Left colon (tissue), 2 donors: ENCODE measurements at places on chromosomes 1 and 21.

DNA sequence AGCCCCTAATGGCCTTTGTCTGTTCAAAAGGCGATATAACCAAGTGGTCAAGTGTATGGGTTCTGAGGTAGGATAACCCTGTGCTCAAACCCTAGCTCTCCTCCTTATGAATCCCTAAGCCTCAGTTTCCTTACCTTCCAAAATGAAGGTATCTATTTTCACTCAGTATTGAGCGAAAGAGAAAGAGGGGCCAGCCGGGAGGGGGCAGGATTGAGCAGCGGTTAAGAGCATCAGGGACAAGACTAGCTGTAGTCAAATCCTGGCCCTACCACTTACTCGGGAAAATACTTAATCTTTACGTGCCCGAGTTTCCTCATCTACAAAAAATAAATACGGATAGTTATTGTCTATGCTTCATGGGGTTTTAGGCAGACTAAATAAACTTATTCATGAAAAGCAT is 25.7 kb downstream of the LY9 start:
- DNase-seq, result no peak

DNA sequence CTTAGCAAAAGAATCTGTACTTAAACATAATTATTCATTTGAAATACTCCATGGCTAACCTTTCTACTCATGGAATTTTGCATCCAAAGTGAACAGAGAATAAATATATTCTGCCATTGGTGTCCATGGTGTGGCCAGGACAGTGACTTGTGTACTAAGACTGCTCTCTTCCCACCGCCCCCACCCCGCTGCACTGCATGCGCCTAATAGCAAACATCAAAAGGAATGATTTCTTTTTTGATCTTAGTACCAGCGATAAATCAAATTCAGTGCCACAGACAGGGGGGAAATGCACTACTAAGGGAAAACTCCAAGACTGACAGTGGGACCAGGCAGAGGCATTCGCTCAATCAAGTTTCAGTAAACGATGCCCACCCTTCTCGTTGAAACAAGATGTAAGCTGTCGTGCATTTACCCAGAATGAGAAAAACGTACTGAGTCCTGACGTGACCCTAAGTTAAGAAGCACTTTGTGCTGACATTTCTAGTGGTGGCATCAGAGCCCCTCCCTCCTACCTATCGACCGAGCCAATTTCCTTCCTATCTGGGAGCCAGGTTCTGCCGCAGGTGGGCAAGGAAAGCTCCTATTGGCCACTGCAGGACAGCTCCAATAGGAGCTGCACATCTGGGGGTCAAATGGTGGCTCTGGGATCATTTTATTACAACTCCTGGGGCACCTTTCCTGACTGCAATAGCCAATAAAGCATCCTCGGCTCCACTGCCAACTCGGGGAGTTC is 12.5 kb downstream of the ESRRG start:
- no peak for DNase-seq

DNA sequence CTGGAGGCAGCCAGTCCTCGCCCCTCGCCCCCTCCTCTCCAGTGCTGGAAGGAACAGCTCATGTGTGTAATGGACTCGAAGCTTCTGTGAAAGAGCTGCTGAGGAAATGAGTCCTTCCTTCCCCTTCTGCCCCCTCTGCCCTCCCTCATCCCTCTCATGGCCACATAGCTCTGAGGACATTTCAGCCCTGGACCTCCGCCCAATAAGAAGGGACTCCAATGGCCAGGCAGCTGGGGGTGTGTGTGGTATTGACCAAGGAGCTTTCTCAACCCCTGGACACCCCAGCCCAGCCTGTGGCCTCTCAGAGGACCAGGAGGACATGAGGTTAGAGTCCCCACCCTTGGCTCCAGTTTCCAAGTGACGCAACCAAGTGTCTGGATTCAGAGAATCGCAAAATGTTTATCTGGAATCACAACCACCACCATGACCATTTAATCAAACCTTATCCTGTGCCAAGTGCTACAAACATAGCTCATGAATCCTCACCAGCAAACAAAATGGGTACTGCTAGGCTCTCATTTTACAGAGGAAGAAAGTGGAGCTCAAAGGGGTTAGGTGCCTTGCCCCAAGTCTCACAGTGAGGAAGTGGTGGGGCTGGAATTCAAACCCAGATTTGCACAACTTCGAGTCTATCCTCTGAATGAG is 47.8 kb upstream of the ECE1 start:
- DNase-seq, result peak; percentile 63

DNA sequence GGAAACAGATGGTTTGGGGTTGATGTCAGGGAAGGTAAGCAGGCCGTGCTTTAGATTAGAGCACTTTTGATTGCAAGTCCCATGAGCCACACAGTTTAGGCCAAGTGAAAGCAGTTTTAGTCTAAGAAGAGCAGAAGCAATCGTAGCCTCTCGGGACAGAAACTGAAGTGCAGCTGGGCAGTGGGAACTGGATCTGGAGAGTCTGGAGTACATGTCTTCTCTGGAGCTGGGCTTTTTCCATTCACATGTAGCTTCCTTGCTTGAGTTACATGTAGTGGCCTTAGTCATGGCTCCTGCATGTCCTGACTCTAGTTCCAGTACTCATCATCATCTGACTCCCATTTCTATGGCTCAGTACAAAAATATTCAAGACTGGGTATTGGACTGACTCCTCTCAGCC is 16.7 kb downstream of the CAMTA1 start:
- no peak for DNase-seq

DNA sequence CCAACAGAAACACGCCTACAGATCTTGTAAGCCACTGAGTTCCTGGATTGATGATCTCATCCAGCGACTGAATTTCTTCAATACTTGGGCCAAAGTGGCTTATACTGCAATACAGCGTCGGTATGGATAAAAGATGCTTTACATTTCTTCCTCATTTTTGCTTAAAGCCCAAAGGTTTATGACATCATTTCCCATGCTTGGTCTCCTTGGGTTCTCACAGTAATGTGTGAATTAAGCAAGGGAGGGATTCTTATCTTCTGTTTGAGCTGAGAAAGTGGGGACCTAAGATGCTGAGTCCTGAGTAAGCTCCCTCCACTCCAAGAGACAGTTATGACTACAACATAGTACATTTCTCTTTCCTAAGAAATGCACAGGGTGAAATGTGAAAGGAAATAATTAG is 39.5 kb downstream of the LBR start:
- no peak for DNase-seq

DNA sequence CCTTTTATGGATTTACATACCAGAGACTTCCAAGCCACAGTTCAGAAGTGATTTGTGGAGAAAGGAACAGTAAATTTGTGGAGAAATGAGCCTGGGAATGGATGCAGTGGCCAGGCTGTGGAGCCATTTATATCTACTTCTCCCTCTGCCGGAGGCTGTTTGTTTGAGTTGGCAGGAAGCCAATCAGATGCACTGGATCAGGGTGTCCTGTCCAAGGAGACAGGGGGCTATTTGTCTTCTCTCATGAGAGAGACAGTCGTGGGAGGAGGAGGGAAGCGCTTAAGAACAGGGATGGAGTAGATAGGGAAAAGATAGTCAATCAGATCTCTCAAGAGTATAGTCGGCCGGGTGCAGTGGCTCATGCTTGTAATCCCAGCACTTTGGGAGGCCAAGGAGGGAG is 2.8 kb upstream of the HAPLN2 start:
- peak; percentile 53 for DNase-seq

DNA sequence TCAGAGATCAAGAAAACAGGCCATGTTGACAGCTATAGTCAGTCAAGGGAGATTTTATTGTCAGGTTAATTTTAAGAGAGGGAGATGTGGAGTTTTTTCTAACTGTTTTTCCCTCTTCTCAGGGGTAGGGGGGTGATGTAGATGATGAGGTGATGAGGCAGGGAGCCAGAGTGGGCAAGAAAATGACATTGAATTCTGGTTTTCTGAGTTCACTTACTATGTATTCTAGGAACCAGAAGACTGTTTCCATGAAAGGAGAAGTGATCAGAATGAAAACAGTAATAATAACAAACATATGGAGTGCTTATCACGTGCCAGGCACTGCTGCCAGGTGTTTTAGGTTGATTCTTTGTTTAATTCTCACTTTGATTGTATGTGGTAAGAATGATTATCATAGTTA is 40.2 kb downstream of the CASQ2 start:
- DNase-seq, result no peak

GRCh38 chr1:14485285-14485684 is 113.2 kb upstream of the KAZN start:
- DNase-seq, result no peak

GRCh38 chr1:18954270-18955071 is 2.0 kb downstream of the IFFO2 start:
- no peak for DNase-seq

- DNase-seq, result no peak
Observed at GRCh38 chr1:204321665-204322064, 38.1 kb downstream of the PLEKHA6 start.

DNA sequence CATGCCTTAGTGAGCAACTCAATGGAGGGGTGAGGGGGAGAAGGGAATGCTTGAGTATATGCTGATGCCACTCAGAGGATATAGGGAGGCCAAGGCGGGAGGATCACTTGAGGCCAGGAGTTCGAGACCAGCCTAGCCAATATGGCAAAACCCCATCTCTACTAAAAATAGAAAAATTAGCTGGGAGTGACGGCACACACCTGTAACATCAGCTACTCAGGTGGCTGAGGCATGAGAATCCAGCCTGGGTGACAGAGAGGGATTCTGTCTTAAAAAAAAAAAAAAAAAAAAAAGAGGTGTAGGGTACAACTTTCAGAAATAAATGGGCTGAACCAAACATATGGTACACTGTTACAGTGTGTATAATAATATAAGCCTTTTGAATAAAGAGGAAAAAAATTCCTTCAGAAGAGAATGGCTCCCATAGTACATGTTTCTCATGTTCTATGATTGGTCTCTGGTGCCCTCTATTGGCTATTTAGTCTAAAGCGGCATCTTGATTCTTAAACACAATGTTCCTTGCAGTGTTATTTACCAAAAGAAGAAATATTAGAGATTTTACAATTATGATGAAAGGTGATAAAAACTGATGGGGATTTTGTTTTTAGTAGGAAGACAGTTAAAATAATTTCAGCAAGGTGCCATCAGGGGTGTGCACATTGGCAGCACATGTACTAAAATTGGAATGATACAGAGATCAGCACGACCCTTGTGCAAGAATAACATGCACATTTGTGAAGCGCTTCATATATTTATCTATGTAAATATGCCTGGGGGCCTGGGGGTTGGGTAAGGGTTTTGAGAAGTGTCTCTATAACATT is 109.8 kb downstream of the PATJ start:
- DNase-seq, result no peak

- DNase-seq, result no peak
Observed at GRCh38 chr1:90000934-90001676, 6.2 kb downstream of the ZNF326 start.
